ENCODE measurements at places on chromosomes 12 and 14. TPM values are rescaled to one million over a fixed set of nuclear protein-coding genes. Genes with fewer than 3 reads are reported as not detected.

Gene NRL
- total RNA-seq = 2.0 TPM

Gene ACSM4
- not detected for total RNA-seq

Gene PCED1B
- total RNA-seq = 2.8 TPM

DNA sequence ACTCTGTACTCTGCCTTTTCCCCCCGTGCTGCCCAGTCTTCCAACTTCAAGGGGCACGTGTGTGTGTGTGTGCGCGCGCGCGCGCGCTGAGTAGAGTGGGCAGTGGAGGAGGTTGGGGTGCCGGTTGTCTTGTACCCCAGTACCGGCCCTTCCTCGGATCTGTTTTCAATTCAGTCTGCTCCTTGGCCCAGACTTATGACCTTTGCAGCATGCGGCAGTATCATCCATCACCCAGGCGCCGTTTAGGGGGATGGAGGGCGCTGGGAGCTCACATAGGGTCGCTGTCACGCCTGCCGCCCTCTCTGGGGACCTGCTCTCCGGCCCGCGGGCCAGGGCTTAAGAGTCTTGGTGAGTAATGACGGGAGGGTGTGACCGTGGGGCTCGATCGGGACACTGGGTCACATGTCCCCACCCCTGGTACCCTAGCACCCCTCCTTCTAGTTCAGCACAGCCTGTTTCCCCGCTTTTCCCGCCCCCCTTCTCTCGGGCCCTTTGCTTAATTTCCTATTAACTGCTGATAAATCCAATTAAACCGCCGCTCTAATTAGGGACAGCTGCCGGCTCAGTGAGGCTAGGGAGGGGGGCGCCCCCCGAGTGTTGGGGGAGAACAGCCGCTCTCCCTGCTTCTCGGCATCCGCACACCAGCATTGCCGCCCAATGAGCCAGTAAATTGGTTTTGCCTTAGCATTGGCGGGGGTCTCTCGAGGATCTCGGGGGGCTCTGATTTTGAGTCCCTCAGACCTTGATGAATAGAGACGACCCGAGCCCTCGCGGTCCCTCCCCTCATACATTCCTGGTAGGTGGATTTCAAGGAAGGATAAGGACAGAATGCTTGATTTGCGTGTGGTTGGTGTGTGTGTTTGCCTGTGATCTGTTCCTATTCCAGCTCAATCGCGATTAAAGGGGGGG, 9.3 kb downstream of the STAC3 start:
- DNase-seq = no peak

DNA sequence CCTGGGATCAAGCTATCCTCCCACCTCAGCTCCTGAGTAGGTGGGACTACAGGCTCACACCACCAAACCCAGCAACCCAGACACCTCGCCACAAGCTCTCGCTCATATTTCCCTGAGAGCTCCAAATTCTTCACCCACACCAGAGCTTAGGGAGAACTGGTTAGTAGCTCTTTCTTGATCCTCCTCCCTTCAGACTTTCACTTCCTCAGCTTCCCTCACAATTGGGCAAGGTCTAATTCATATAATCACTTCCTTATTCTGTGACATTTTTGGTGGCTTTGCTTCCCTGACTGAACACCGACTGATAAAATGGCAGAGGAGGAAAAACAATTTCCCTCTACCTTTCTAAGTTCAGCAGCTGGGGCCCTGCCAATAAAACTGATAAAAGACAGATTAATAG, 88.5 kb downstream of the GXYLT1 start:
- no peak for DNase-seq

Gene NEDD8
- total RNA-seq = 155 TPM

GRCh38 chr12:45234139-45234865, 18.4 kb downstream of the ANO6 start:
- no peak for DNase-seq

Gene LRRC10
- not detected for total RNA-seq

DNA sequence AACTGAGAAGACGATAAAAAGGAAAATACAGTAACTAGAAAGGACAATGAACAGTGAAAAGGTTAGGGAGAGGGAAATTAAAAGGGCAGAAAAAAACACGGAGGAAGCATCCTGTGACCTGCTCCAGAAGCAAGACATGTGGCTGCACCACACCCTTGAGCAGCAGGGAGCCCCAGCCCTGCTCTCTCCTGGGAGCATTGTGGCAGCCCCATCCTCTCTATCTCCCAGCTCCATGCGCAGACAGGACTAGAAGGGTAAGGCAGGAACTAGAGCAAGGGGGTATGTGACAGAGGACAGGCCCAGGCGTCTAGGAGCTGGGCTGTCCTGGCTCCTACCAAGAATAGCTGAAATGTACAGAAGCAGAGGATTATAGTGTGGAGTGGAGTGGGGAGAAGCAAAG, 38.6 kb upstream of the SMUG1 start:
- no peak for DNase-seq

GRCh38 chr14:36495666-36496065, 24.4 kb downstream of the NKX2-1 start:
- DNase-seq = no peak

Gene STAT6
- total RNA-seq = 167 TPM

DNA sequence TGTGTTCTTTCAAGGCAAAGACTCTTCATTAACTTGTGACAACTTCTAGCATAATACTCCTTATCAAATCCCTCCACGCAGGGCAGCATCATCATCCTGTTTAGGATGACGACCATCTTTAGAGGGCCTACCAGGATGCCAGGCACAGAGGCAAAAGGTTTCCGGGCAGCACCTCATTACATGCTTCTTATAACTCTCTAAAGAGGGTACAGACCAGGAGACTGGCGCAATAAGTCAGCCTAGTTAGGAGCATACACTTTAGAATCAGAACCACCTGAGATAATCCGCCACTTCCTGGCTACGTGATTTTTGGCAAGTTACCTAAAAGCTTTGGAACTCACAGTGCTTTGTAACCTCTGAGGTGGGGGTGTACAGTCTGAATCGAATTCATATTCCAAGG, 136.0 kb upstream of the NOS1 start:
- no peak for DNase-seq

GRCh38 chr12:66359300-66359699, 57.0 kb downstream of the HELB start:
- DNase-seq = no peak

Gene GNPNAT1
- total RNA-seq = 17.4 TPM

DNA sequence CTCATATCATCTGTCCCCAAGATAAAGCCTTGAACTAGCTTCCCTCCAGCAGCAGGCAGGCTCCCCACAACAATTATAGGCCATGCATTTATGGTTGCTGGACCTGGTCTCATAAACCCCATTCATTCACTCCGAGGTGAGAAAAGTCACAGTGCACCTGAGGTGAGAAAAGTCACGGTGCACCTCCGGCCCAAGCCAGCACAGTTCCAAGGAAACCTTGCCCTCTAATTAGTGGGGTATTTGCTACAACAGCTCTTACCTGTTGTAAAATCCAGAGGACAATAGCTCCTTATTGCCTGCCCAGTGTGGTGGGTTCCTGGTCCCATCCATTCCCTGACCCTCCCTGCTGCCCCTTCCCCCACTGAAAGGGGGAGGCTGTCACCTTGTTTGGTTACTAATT, 65.6 kb downstream of the FBXL14 start:
- DNase-seq = no peak

GRCh38 chr12:53999559-54000115, 324 bp upstream of the HOXC9 start:
- no peak for DNase-seq

DNA sequence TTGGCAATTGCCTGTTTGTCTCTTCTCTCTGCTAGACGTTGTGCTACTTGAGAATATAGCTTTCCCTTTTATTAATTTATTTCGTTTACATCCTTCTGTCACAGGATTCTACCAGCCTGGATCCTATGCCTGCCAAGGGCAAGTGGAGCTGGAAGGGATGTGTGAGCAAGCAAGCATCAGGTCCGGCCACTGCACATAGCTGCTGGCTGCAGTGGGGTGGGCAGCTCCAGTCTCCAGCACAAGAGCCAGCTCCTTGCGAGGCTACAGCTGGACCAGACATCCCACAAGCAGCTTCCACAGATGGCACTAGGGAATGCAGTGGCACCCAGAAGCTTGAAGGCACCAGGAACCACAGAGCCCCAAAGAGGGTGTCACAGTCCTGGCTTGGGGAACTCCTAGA, 225.0 kb downstream of the KCNC2 start:
- DNase-seq = no peak

GRCh38 chr14:67643713-67644112, 24.0 kb downstream of the ARG2 start:
- DNase-seq = no peak

GRCh38 chr12:46814143-46814542, 11.7 kb downstream of the SLC38A4 start:
- DNase-seq = no peak

- DNase-seq = no peak
Measured at GRCh38 chr14:65805113-65805473, 392.6 kb downstream of the FUT8 start.

- no peak for DNase-seq
Measured at GRCh38 chr12:120013659-120014380, 24.8 kb downstream of the BICDL1 start.

DNA sequence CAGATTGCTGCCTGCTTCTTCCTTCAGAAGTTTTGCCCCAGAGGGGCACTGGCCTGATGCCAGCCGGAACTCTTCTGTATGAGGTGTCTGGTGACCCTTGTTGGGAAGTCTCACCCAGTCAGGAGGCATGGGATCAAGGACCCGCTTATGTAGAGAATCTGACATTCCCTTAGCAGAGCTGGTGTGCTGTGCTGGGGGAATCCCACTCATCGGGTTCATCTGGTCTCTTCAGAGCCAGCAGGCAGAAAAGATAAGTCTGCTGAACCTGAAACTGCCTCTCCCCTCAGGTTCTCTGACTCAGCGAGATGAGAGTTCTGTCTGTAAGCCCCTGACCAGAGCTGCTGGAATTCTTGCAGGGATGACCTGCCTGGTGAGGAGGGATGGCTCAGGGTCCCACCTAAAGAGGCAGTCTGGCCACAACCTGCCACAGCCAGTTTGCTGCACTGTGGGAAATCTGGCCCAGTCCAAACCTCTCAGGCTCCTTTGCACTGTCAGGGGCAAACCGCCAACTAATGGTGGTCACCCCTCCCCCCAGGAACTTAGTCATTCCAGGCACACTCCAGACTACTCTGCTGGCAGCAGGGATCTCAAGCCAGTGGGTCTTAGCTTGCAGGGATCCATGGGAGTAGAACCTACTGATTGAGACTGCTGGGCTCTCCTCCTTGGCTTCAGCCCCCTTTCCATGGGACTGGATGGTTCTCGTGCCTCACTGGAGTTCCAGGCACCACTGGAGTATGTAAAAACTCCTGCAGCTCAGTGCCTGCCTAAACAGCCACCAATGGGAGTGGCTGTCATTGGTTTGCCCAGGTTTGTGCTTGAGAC, 4.1 kb downstream of the CLEC2D start:
- no peak for DNase-seq

Gene LUM
- 490 TPM for total RNA-seq

Gene TAS2R31
- total RNA-seq = 9.7 TPM

Gene ACVRL1
- total RNA-seq = not detected

- DNase-seq = no peak
Measured at GRCh38 chr12:21879312-21879711, 61.9 kb downstream of the ABCC9 start.

Gene AP1G2
- 268 TPM for total RNA-seq

DNA sequence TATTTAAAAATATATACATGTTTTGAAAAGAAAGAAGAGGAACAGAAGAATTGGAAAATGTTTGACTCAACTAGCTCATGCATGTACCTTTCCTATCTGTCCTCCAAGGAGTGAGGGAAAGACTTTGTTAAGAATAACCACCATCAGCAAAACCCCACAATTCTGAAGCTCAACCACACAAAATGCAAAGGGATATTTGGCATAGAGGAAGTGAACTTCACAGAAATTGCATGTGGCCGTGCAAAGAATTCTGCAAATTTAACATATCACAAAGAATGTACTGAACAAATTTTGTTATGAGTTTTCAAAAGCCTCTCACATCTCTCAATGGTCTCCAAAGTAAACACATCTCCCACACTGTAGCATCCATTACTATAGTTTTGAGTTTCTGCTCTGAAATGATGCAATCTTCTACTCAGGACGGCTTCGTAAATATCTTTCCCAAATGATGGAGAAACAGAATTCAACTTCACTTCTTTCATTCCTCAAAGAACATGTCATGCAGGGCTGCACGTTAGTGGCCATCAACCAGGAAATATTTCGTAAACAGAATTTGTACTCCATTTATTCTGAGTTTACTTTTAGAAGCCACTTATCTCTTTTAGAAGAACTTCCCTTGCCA, 17.6 kb downstream of the DUSP6 start:
- no peak for DNase-seq

GRCh38 chr14:63474111-63474510, 69.1 kb downstream of the PPP2R5E start:
- no peak for DNase-seq

GRCh38 chr12:1776170-1776921, 44.0 kb upstream of the LRTM2 start:
- no peak for DNase-seq

DNA sequence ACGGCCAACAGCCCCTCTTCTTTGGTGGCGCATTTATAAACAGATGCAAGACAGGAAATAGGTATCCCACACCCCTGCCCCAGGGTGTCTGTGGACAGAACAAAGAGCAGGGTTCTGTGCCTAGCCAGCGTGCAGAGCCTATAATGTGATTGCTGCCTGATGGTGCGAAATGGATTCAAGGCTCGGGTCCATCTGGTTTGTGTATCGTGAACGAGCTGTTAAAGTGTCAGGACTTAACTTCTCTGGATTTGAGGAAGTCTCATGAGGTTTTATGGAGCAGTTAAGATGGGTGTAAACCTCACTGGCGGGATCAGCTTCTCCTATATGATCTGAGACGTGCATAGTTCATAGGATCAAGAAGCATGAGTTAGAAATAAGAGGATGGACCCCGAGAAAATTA, 388.7 kb upstream of the TBX3 start:
- no peak for DNase-seq

DNA sequence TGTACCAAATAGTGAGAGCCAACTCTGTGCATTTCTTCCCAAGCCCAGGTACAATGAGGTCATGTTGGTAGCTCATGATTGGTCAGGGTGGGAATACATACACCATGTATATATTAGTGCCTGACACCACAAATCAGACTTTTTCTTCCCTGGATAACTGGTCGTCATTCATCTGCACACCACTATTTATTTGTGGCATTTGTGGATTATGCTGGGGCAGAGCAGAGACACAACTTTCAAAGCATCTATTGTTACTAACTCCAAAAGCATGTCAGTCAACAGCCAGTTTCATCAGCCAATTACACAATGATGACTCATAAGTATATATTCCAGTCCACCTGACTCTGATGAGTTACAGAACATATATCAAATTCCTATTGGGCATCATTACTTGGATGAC, 181.7 kb downstream of the ADAMTS20 start:
- no peak for DNase-seq

- no peak for DNase-seq
Measured at GRCh38 chr14:63179383-63179782, 24.9 kb upstream of the RHOJ start.

Measured in mesothelial cell of epicardium (in vitro differentiated cells).